ENCODE measurements at places on chromosomes 3 and 15.

- DNase-seq: peak; percentile 95
Measured at GRCh38 chr15:73982222-73982962, 9.7 kb downstream of the STOML1 start.

DNA sequence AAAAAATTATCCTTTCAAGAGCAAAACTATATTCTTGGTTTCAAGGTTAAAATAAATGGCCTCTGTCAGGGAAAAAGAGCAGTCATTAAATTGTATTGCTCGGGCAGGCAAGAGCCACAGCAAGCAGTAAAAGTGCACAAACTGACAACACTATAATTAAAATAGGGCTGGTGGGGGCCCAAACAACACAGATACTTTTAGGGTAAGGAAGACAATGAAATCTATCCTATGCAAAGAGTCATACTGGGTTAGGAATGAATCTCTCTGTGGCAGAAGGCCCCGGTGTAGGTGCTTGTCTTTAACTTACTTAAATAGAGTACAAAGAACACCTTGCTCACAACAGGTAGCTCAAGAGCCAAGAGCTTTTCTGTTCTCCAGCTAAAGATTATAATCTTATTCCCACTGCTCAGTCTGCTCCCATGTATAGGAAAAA, 94.7 kb downstream of the DLG1 start:
- DNase-seq: no peak

GRCh38 chr15:69852482-69852881, 245.2 kb downstream of the TLE3 start:
- DNase-seq: peak; percentile 85

DNA sequence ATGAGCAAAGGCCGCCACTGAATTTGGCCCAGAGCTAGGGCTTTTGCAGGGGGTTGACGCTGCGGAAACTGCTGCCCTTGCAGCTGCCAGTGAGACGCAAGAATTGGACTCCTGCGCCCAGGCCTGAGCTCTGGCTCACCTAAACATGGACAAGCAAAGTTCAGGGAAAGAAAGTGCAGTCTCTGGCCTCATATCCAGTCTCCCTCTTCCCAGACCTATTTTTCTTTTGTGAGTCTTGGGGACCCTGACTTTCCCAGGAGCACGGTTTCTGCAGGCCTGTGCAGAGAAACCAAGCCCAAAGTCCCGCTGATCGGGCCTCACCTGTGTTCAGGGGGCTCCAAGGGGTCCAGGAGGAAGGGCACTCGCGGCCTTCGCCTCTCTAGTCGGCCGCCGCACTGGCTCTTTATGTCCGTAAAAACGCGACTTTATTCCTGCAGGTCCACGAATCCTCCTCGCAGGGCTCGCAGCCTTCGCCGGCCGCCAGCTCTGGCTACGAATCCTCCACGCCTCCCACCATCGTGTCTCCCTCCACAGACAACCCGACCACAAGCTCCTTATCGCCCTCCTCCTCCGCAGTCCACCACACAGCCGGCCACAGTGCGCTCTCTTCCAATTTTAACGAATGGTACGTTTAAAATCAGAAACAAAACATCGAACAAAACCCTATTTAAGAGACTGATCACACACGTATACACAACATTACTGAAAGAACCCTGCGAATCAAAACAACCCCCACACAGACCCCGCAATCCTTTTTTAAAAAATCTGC, 3.9 kb downstream of the ZIC1 start:
- DNase-seq: no peak

- DNase-seq: peak; percentile 62
Measured at GRCh38 chr3:145936971-145937370, 224.0 kb downstream of the PLOD2 start.

DNA sequence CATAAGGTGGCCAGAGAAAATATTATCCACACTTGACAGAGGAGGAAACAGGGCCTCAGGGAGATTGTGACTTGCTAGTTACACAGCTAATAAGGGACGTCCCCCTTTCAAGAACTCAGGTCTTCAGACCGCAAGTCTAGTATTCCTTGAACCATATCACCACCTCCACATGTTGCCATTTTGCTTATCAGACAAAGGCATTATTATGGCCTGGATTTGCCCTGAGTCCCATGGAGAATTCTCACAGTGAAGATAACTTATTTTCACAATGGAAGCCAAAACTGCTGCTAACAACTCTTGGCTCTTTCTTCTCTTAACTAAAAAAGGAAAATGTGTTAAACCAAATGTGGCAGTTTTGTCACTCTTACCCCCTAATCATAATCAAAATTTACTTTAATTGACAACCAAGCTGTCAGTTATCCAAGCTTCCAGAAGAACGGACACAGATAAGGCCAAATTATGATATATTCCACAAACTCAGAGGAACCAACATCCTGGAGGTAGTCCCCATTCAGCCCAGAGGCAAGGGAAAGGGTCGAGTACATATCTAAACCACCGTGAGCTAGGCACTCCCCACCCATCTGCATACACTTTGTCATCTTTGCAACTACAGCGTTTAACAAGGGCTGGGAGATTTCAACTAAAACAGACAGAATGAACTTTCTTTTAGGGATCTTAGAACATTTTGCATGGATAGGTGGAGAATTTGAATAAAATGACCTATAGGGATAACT, 63.6 kb upstream of the THBS1 start:
- DNase-seq: no peak
